ENCODE measurements at places on chromosomes 1 and 21. TPM values are rescaled to one million over a fixed set of nuclear protein-coding genes. Genes with fewer than 3 reads are reported as not detected.

The LMOD1 gene
- not detected for total RNA-seq

The WDR64 gene
- total RNA-seq, result not detected

- DNase-seq, result peak; percentile 16
Measured at GRCh38 chr1:202283379-202283844, 58.3 kb downstream of the UBE2T start.

DNA sequence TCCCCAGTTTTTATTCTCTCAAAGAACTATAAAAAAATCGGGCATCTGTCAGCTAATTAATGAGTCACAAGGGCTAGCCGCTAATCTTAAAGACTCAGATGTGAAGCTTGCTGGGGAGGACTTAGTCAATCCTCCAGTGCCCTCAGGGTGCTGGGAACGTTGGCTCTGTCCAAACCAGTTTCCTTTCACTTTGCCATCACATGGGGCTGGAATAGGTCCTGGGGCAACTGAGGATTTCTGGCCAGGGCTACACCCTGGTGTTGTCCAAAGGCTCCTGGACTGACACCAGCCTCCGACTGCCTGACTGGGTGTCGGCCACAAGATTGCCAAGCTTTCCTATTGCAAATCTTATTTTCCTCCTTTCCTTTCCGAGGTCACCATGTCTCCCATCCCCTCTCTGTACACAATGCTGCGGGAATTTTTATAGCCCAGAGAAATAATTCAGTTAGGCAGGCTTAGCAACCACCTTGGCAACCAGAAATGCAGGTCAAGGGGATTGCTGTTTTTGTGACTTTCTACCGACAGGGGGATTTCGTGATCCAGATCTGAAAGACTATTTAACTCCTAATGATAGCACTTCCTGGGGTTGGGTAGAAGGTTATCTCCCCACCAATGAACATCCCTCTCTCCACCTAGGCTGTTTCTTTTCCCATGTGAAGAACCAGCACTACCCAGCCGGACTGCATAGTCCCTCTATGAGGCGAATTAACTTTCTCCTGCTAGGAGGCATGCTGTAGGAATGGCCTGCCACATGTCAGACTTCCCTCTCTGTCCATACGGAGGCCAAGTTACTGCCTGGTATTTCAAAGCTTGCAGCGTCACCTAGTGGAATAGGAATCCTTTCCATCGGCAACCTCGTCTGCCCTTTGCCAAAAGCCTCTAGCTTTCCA lies 29.9 kb upstream of the CTBS start:
- no peak for DNase-seq

GRCh38 chr1:183012301-183012994 lies 10.8 kb upstream of the LAMC1 start:
- DNase-seq, result no peak

The NBPF6 gene
- total RNA-seq, result not detected

GRCh38 chr1:236795757-236796667 lies 920 bp downstream of the MTR start:
- DNase-seq, result peak; percentile 79

The BRWD1 gene
- total RNA-seq, result 29.4 TPM

GRCh38 chr1:223556414-223557129 lies 108.9 kb downstream of the CAPN8 start:
- peak; percentile 75 for DNase-seq

The PDZK1IP1 gene
- total RNA-seq, result not detected

The KRTAP19-5 gene
- total RNA-seq, result not detected

- no peak for DNase-seq
Measured at GRCh38 chr1:173666646-173667045, 3.0 kb downstream of the ANKRD45 start.

DNA sequence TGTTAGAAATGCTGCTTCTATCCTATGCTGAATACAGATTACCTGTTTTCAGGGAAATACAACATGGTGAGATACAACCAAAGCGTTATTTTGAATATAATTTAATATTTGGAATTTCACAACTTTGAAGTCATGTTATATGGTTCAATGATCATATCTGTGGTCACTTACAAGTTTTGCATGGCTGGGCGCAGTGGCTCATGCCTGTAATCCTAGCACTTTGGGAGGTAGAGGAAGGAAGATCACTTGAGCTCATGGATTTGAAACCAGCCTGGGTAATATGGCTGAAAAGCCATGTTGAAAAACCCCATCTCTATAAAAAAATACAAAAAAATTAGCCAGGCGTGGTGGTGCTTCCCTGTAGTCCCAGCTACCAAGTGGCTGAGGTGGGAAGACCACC lies 57.9 kb downstream of the DOP1B start:
- DNase-seq, result no peak

DNA sequence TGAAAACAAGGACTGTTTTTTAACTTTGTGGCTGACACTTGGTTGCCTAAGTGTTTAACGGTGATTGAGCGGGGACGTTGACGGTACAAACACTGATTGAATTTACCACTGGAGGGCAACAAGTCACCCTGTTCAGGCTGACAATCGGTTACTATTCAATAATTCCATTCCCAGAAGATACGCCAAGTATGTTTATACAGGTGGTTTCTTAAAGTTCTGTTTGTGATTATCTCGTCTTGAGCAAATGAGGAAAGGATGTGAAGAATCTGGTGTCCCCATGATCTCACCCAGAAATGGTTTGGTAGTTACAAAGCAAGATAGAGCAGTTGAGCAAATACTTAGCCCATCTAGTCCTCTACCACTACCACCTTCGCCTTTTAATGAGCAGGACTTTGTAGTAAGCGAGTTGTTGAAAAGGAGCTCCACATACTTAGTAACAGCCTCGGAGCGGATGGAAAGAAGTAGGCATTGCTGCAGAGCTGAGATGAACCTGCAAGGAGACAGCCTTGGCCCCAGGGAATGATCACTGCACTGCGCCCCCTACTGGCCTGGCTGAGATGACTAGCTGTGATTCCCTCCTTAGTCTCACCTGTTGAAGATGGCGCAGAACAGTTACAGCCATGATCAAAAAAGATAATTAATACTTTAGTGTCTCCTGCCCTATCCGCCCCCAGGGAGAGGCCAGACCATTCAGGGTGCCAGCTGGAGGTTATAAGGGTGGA lies 36.3 kb downstream of the IFNAR1 start:
- peak; percentile 94 for DNase-seq

DNA sequence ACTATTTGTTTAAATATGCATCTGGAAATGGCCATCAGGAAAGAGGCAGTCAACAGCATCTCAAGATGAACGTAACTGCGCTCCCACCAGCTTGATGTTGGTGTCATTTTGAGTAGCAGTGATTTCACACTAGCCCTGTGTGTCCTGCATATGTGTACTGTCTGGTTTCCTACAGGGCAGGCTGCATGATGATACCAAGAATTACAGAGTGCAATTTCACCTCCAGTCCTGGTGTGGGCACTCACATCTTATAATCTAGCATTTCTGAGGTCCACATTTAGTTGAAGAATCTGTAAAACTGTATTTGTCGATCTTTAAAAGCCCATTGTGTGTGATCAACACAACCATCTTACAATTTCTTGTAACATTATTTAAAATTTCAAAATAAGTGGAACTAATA lies 336.4 kb downstream of the PAPPA2 start:
- DNase-seq, result no peak

The OR14I1 gene
- not detected for total RNA-seq

- DNase-seq, result peak; percentile 46
Measured at GRCh38 chr21:45470773-45471524, 66.0 kb downstream of the COL18A1 start.

The TMEM52 gene
- 0.34 TPM for total RNA-seq

The MROH9 gene
- not detected for total RNA-seq

DNA sequence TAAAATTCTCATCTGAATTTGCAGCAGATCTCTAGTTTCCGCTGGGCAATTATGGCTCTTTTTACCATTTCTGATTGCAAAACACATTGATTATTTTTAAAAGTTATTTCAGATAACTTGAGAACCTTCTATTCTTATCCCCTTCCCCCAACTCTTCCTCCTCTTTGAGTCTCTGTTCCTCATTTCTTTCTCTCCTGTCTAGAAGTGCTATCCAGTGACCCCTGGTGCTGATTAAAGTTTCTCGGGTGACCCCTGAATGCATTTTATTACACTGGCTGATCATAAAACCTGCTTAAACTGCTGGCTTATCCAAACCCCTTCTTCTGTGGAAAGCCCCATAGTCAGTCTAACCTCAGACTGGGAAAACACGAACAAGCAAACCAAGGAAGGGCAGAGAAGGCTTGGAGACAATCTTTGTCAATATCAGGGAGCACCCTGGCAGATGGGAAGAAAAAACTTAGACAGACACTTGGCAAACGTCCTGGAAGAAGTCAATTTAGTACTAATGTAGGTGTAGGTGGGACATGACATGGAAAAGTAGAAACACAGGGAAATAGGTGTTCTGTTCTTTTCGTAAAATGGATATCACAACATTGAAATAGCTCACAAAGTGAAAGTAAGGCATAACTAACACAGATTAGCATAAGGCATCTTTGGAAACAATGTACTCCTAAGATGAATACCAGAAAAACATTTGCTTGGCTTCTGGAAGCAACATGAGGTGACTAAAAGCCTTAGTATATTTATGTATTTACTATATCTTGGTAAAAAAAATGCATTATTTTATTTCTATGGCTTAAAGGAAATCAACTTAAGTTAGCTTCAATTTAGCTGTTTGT lies 61.4 kb downstream of the GORAB start:
- DNase-seq, result no peak

The SAMD11 gene
- total RNA-seq, result not detected

DNA sequence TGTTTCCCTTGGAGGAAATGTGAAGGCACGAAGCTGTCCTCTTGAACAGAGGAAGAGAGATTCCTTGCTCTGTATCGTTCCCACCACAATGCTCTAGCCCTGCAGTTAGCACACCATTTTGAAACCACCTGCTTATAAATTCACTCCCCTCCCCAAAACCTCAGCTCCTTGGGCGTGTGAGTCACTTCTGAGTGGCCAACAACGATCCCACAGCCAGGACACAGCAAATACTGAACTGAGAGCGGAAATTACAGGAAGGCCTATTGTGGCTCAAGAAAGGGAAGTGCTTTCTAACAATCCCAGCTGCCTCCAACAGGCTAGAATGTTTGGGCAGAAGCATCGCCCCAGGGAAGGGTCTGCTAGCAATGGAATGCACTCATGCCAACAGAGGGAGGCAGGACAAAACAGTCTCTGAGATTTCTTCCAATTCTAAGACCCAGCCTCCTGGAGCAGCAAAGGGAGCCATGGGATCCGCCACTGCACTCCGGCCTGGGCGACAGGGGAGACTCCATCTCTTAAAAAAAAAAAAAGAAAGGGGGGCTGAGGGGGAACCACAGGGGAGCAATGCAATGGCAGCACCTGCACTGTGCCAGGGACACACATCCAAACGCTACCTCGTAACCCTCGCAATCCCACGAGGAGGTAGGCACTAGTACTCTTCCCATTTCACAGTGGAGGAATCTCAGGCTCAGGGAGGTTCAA lies 1.9 kb downstream of the TMEM53 start:
- DNase-seq, result peak; percentile 41

The ODR4 gene
- total RNA-seq, result 12.0 TPM

The GALE gene
- total RNA-seq, result 49.4 TPM

DNA sequence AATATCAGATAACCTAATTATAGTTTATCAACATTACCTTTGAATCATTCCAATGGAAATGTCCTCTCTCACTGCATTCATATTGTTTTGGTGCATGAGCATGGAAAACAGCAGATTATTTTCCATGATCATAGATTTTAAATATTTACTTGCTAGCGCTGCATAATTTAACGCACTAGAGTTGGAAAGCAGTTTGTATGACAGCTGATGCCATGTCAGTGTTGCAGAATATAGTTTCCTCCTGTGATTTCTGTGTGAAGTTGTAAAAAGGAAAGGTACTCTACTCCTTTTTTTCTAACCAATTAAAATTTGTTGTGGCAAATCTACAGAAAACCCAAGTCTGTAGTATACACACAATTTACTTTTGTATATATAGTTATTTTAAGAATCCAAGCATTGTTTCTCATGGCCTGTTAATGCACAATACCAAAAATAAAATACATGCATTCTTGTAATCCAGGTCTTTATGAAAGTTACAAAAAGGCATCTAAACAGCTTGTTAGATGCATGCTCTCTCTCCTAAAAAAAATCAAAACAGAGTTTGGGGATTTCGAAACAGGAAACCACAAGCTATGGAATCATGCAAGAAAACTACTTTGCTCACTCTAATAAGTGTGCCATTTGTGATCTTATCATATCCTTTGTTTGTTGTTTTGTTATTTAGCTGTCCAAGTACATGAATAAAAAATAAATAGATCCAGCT lies 1.9 kb upstream of the ATG4C start:
- no peak for DNase-seq

All from activated CD4-positive, alpha-beta memory T cell treated with anti-CD3 and anti-CD28 coated beads for 36 hours (primary cell).